A549 treated with CpdA at 1 μM for 4 hours (cell line): ENCODE measurements at places on chromosomes 2 and 18. TPM values are rescaled to one million over a fixed set of nuclear protein-coding genes. Genes with fewer than 3 reads are reported as not detected.

The NGEF gene
- 14.6 to 20.9 TPM (median 19.1 TPM) in 5 replicates for total RNA-seq

The ZAP70 gene
- 0.06 TPM in 1 of 5 replicates, not detected in the others for total RNA-seq

The UGT1A3 gene
- 0.08 to 0.23 TPM (median 0.13 TPM) in 3 of 5 replicates, not detected in the others for total RNA-seq

The ZBTB7C gene
- 0.03 to 0.10 TPM (median 0.06 TPM) in 5 replicates for total RNA-seq

The SERPINB8 gene
- total RNA-seq, result 9.3 to 12.5 TPM (median 10.9 TPM) in 5 replicates

The PROM2 gene
- 0.15 TPM in 1 of 5 replicates, not detected in the others for total RNA-seq

The PECR gene
- total RNA-seq, result 14.3 to 17.6 TPM (median 14.8 TPM) in 5 replicates

The TFPI gene
- 40.0 to 56.8 TPM (median 54.3 TPM) in 5 replicates for total RNA-seq

The EML6 gene
- 1.0 to 2.4 TPM (median 1.2 TPM) in 5 replicates for total RNA-seq

The PER2 gene
- total RNA-seq, result 3.0 to 3.6 TPM (median 3.3 TPM) in 5 replicates

The CRYGC gene
- total RNA-seq, result not detected in 5 replicates

The MBP gene
- 23.4 to 28.4 TPM (median 23.8 TPM) in 5 replicates for total RNA-seq

The FAM237A gene
- total RNA-seq, result not detected in 5 replicates
